H4 (cell line): ENCODE measurements at places on chromosomes 12 and 14. TPM values are rescaled to one million over a fixed set of nuclear protein-coding genes. Genes with fewer than 3 reads are reported as not detected.

GRCh38 chr14:63725786-63726460 is 1.9 kb downstream of the SGPP1 start:
- DNase-seq: no peak

DNA sequence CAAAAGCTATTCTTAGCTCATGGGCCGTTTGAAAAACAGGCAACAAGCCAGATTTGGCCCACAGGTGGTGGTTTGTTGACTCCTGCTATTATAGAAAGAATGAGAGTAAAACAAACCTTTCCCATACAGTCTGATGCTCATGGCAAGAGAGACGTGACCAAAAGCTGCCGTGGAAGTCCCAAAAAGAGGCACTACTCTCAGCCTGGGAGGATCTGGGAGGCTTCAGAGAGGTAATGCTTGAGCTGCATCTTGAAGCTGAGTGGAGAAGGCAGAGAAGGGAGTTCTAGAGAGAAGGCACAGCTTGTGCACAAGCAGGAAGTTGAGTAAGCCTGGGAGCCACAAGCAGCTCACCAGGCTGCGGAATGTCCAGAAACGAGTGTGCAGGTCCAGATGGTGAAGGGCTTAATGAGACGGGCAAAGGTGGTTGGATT is 9.6 kb downstream of the PLXNC1 start:
- no peak for DNase-seq

DNA sequence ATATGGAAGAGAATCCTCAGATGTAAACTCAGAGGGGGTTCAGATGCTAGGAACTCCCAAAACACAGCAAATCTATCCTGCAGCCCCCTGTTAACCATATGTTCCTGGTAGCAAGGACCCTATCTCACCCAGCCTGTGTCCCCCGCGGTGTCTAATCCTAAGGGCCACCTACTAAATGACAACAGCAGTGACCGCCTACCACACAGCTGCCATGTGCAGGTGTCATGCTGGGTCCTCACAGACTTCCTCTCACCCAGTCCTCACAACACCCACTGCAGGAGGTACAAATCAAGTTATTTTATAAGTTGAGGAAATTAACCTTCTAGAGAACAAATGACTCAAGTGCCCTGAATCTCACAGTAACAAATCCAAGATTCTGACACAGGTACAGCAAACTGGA is 73.9 kb downstream of the ITPK1 start:
- no peak for DNase-seq

The AQP2 gene
- total RNA-seq: not detected in 2 replicates
